ENCODE measurements at places on chromosomes 7 and 10.

DNA sequence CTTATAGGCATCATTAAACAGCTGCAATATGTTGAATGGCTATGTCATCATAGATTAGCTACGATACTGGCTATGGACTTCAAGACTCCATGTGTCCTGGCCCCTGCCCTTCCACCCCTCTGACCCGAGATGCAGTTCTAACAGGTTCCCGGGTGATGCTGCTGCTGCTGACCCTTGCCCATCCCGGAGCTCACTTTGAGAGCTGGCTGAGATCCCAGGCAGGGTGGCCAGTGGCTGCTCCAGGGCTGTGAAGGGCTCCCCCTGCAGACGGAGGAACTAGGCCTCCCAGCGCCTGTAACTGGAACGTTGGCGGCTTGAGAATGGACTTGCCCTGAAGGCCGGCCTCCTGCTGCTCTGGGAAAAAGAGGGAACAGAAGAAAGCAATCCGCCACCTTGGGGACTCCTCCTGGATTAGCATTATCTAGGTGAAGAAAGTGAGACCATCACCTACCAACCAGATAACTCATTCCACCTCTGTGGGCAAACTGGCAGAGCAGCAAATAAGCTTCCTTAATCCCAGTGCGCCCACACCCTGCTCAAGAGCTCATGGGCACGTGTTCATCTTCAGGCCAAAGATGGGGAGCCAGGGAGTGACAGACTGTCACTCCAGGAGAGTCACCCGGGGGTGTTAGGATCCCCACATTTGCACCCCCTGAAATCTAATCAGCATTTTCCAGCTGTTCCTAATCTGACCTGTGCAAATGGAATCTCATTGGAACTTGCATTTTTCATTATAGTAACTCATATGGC, 56.8 kb downstream of the PARP12 start:
- DNase-seq = peak; percentile 59
- H3K27me3 ChIP-seq = no peaks in the 10 kb centered on the region
- no peak overlapping the region for H3K27ac ChIP-seq
- no peaks in the 10 kb centered on the region for H3K4me1 ChIP-seq
- no peaks in the 10 kb centered on the region for H3K36me3 ChIP-seq
- no peak overlapping the region for H3K4me3 ChIP-seq

DNA sequence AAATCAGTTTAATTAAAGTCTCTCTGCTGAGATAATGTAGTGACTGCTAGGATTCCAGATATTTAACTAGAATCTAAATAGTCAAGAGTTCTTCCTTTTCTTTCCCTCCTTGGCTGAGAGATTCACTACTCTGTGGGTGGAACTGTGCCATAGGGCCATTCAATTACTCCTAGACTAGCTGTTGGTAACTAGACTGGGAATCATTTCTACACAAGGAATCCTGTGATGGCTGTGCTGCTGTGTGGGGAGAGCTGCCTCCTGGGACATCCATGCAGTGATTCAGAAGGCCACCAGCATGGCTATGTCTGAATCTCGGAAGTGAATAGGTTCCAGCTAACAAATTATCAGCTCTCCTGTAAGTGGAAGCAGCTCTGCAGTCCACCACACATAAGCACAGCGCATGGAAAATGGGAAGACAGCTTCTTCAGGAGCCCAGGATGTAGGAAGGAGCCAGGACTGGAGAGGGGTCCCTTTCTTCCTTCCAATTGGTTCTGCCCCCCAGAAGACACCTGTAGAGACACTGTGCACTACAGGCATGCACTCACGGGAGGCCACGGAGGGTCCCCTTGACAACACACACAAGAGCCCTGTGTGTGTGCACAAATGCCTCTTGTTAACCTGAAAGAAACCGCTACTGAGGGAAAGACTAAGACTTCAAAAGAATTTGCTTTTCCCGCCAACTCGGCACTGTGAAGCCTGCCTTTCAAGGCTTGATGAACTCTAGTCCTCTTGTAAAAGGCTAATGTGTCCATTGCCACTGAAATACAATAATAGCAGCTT, 66.5 kb downstream of the SCRN1 start:
- no peak overlapping the region for H3K27ac ChIP-seq
- no peak overlapping the region for H3K4me3 ChIP-seq

DNA sequence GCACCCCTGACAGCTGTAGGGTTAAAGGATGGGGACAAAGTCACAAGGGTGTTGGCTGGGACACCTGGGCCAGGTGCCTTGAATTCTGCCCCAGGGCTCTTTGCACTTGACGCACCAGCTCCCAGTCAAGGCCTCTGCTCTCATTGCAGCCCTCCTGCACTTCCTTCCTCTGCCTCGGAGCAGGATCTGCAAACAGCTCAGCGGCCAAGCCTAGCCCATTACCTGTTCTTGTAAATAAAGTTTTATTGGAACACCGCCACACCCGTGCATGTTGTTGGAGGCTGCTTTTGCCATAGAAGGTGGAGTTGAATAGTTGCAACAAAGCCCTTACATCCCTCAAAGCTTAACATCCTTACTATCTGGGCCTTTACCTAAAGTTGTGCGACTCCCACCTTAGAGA, 483.8 kb upstream of the FOXK1 start:
- no peaks in the 10 kb centered on the region for H3K4me1 ChIP-seq
- H3K27me3 ChIP-seq = no peaks in the 10 kb centered on the region
- no peak overlapping the region for H3K4me3 ChIP-seq
- H3K36me3 ChIP-seq = no peaks in the 10 kb centered on the region
- DNase-seq = no peak

GRCh38 chr10:129755158-129755591, 208.9 kb downstream of the EBF3 start:
- no peak for DNase-seq
- H3K4me1 ChIP-seq = no peaks in the 10 kb centered on the region
- H3K36me3 ChIP-seq = no peaks in the 10 kb centered on the region
- no peak overlapping the region for H3K27ac ChIP-seq
- no peak overlapping the region for H3K4me3 ChIP-seq
